ENCODE measurements at places on chromosomes 7 and 10.
A peak's percentile ranks its signal among the peaks of the same experiment; 100 is the strongest.

DNA sequence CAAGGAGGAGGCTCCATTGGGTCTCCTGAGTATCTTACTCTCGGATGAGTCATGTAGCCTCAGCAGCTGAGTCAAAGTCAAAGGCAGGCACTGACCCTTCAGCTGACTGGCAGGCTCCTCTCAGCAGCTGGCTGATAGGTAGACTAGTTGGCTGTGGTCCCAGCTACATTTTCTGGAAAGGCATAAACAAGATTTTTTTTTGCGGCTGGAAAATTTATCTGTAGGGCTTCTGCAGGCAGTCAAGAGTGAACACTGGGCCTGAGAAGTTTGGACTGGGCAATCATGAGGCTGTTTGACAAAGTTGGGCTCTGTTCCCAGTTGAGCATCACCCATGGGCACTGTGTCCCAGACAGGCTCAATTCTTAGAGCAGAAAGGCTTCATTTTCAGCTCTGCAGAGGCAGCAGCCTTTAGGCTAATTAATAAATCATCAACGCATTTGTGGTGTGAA lies 796.2 kb downstream of the CCSER2 start:
- no peak for DNase-seq

- DNase-seq, result no peak
These were observed 189.0 kb downstream of the TCF7L2 start for GRCh38 chr10:113138937-113139585.

DNA sequence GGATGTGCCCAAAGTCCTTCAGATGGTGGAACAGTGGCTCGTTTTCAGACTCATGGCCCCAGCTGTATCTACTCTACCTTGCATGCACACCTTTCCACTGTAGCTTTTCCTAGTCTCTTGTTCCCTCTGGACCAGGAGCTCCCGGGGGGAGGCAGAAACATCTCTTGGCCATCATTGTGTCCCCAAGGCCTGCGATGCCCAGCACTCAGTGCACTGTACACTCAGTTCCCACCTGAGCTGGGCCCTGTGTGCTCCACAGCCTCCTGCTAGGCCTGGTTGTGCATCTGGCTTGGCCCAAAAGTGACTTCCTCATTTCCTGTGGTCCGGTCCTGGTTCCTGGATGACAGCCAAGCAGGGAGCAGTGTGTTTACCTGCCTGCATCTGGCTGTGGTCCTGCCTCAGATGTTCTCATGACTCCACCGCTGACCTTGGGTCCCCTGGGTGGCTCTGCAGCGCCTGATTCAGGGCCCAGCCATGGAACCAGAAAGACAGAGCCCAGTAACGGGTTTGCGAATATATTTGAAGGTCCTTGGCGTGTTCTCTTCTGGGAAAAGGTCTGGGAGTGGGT lies 9.9 kb upstream of the DOCK1 start:
- DNase-seq, result no peak

- DNase-seq, result peak; percentile 80
These were observed 4.9 kb upstream of the FOXP2 start for GRCh38 chr7:114409750-114410149.

GRCh38 chr7:149209518-149210269 lies 14.3 kb downstream of the ZNF282 start:
- DNase-seq, result peak; percentile 82

DNA sequence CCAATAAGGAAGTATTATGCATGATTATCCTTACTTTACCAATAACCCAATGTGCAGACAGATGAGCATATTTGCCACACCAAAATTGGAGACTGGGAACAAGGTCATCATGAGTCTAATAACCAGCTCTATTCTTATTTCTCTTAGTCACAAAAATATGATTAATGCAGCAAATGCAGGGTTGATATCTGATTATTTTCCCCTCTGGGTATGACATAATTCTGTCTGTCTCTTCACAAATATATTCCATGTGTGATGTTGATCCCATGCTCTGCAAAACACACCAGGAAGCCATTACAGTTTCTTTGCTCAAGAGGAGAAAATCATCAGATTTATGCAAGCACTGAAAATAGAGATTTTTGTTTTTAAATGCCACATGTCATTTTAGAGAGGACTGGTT lies 196.5 kb upstream of the DGKB start:
- DNase-seq, result no peak

- DNase-seq, result no peak
These were observed 35.4 kb downstream of the KIAA1549 start for GRCh38 chr7:138945821-138946220.

DNA sequence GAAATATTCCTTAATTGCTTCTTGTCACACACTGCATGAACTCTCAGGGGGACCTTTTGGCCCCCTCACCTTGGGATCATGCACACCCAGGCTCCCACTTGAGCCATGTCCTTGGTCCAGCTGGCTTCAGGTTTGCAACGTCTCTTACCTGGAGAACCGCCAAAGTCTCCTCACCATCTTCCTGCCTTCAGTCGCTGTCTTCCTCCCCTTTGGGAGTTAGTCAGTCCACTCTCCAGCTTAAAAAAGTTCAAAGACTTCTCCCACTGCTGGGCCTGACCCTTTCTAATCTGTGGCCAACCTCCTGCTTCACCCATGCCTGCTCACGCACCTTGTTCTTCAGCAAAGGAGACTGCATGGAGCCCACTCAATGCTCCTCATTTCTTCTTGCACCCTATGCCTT lies 82.6 kb upstream of the LRRC4 start:
- no peak for DNase-seq

GRCh38 chr7:5689716-5690115 lies 91.7 kb downstream of the RNF216 start:
- peak; percentile 43 for DNase-seq

DNA sequence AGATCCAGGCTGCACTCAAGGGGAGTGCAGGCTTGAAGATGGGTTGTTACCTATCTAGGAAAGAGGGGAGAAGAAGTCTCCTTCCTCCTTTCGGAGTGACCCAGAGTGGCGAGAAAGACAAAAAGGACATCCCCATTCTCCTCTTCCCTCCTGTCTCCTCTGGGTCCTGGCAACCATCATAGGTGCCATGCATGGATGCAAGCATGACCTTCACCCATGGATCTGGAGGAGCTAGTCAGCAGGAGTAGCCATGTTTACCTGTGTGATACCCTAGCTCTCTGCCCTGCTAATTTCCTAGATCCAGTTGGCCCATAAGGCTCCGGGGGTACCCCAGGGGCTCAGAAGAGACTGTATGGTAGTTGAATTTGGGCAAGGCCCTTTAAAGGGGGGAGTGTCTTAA lies 17.2 kb upstream of the CROT start:
- no peak for DNase-seq

DNA sequence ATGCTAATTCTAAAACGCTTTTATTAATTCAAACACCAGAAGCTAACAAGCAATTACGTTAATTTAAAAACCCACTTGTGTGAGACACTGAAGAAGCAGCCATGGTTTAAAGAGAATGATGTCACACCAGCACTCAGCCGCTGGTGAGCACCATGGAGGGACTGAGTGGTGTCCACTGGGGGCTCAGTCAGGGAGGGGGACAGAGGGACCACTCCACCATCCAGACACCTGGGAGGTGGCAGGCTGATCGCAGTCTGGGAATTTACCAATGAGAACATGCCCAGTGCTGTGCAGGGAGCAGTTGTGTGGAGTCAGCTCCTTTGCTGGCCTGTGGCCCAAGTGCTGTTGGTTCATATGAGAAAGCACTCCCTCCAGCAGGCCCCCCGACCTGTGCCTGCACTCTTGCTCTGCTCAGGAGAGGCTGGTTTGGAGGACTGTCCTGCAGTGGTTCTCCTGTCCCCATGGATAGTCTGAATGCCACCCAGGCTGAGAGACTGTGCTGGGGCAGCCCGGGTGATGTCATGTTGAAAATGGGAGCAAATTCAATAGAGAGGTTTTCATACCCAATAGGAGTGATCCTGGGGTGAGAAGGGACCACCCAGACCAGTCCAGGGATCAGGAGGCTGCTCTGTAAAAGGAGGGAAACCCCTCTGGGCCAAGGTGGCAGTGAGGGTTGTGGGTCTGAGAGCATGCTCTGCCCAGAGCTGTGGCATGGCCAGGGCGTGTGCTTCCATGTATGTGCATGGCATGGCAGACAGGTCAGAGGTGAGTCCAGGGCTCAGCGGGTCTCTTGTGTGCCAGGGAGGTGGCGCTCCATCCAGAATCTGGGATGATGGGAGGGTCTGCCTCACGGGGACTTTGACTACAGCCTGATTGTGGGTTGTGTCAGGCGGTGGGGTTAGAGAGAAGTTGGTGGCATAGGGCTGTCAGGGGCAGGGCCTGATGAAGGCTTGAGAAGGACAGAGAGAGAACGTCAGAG lies 12.7 kb downstream of the ADCY1 start:
- DNase-seq, result no peak
